ENCODE measurements at places on chromosomes 12 and 14.

- no peak for DNase-seq
Measured at GRCh38 chr12:7026854-7027253, 8.6 kb upstream of the LPCAT3 start.

DNA sequence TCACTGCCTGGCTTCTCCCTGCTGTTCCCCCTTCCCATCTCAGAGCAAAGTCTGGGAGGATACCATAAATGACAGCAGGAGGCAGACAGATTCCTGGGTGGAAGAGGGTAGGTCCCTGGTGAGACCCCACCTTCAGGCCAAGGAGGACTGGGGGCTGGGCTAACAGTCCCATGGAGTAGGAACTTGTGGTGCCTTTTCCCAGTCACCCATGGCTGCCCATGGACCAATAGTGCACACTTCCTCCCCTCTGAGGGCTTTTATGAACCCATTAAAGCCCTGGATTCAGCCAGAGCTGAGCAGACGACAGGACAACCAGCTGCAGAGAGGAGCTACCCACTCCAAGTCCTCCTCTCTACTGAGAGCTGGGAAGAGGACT, 36.6 kb upstream of the OR5AU1 start:
- no peak for DNase-seq

- DNase-seq, result no peak
Measured at GRCh38 chr12:40261937-40262336, 37.1 kb downstream of the LRRK2 start.

GRCh38 chr12:100489251-100489820, 15.7 kb downstream of the NR1H4 start:
- no peak for DNase-seq

- DNase-seq, result no peak
Measured at GRCh38 chr12:79191391-79191790, 326.8 kb downstream of the SYT1 start.

DNA sequence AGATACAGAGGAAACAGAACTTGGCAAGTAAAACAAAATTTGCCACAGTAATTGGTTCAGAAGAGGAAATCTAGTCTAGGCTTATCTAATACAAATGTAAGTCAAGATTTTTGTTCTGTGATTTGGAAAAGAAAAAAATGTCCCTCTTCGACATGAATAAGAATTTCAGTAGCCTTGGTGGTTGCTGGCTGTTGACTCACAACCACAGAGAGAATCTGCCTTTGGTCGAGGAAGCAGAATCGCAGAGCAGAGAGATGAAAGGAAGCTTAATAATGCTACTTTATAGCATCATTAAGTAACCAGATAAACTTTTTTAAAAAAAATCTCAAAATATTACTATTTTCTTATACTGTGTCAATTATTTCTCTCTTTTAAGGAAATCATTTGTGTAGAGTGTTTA, 1096.6 kb downstream of the FLRT2 start:
- no peak for DNase-seq

- DNase-seq, result no peak
Measured at GRCh38 chr12:67741270-67741669, 92.7 kb downstream of the DYRK2 start.

GRCh38 chr12:120199595-120200306, 1.2 kb downstream of the RPLP0 start:
- DNase-seq, result peak; percentile 19

DNA sequence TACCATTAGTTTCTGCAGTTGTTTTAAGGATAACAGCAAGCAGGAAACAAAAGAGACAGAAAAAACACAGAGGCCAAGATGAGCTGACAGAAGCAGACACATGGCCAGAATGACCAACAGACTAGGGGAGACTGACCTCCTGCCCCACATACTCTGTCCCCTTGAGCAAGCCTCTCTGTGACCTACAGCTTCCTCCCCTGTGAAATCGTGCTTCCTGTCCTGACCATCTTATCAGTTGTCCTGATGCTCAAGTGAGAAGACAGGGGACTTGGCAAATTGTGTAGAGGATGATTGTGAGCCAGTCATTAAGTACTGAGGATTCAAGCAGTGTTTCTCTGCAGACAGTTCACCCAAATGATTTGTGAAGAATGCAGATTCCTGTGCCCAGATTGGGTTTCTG, 229.0 kb downstream of the SLC41A2 start:
- no peak for DNase-seq

DNA sequence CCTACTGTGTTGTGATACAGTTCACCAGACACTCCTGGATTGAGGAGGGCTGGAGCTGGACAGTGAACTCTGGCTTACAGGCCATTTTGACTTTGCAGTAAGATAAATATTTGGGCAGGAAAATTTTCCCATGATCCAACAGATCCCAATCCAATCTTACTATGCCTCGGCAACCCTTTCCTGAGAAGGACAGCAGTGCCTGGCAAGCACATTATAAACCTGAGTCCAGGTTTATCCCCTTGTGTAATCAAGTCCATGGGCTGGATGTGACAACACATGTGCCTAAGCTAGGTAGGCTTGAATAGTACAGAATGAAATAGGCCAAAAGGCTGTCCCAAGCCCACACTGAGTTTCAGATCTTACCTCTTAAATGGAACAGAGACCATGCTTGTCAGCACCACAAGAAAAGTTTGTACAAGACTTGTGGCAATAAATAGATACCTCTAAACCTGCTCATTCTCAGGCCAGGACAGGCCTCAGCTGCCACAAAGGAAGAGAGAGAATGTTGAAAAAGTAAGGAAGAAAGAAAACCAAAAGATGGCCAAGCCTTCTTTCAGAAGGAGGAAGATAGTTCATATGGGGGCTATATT, 34.9 kb downstream of the CREBL2 start:
- no peak for DNase-seq

- DNase-seq, result no peak
Measured at GRCh38 chr14:36303960-36304359, 16.5 kb downstream of the MBIP start.

- no peak for DNase-seq
Measured at GRCh38 chr14:105332350-105332874, 17.9 kb downstream of the PACS2 start.

- no peak for DNase-seq
Measured at GRCh38 chr12:43945983-43946382, 110.1 kb downstream of the TMEM117 start.

DNA sequence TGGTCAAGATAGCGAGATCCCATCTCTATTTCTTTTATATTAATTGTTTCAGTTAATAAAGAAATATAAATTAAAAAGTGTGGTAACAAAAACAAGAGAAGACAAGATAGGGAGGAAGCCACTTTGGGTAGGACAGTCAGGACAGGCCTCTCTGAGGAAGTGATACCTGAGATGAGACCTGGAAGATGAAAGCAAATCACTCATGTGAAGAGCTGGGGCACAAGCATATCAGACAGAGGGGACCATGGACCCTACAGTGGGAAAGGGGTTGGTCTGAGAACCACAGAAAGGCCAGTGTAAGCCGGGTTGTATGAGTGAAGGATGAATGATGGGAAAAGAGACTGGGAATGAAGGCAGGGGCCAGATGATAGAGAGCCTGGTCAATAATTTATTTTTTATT, 1.8 kb upstream of the MED6 start:
- no peak for DNase-seq

GRCh38 chr12:118361889-118362288, 10.8 kb downstream of the TAOK3 start:
- no peak for DNase-seq

GRCh38 chr12:124727264-124727800, 136.3 kb downstream of the SCARB1 start:
- peak; percentile 26 for DNase-seq

DNA sequence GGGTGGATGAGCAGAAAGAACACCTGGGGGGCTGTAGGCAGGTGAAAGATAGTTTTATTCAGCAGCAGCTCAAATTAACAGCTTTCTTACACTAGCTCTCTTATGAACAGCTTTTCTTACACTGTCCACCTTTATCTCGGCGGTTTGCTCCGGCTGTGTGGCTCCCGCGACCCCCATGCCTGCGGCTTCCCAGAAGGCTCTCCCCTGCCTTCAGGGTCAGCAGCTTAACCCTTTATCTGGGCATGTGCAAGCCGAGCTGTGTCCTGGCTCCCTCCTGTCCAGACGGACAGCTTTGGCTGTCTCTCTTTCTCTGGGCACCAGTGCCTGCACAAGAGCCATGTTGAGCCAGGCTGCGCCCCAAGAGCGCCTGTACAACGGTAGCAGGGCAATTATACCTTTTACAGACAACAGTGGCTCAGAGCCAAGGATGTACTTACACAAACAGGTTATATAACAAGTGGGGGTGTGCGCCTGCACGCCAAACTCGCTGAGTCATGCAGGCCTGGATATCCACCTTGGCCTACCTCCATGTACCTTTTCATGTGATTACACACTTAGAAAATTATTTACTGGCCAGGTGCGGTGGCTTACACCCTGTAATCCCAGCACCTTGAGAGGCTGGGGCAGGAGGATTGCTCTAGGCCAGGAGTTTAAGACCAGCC, 28.5 kb upstream of the KLHL42 start:
- no peak for DNase-seq

GRCh38 chr12:78666584-78666983, 198.0 kb upstream of the SYT1 start:
- DNase-seq, result no peak

- DNase-seq, result no peak
Measured at GRCh38 chr12:130799051-130799450, 40.0 kb downstream of the STX2 start.

Measured in CD4-positive, alpha-beta T cell treated with Interleukin-10 for 1 hour (primary cell).